ENCODE measurements at places on chromosomes 16 and 17.

DNA sequence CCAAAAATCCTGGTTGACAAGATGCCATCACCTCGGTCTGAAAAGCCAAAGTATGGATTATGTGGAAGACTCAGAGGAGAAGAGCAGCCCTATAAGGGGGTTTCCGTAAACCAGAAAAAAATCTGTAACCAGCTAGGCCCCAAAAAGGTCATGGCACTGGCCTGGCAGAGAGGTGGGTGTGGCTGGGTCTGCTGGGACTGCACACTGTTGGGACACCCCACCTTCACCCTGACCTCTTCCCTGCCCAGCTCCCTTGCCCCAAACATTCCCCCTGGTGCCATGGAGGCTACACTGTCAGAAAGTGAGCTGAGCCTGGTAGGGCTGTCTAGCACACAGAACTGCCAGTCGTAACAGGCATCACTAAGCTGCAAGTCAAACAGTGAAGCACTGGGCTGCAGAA lies 6.5 kb downstream of the SLC47A2 start:
- no peak for DNase-seq

- no peak for DNase-seq
Observed at GRCh38 chr17:29583324-29584248, 5.9 kb downstream of the GIT1 start.

GRCh38 chr17:55210292-55210691 lies 54.5 kb upstream of the HLF start:
- DNase-seq: no peak

DNA sequence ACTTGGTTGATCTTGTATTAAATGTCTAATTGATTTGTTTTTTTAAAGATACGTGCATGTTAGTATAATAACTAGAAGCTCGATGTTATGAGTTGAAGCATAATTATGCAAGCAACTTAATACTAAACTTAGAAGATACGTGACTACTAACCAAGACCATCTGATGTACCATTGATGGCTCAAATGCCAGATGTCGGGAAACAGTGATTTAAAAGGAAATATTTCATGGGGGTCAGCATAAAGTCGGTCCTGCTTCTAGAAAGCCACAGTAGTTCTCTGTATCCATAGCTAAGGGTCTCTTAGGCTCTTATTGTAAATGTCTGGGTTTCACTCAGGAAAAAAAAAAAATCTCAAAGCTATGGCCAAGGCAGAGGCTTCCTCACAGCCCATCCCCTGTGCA lies 61.2 kb upstream of the RBFOX1 start:
- DNase-seq: no peak

- DNase-seq: no peak
Observed at GRCh38 chr17:78537217-78537860, 39.9 kb downstream of the DNAH17 start.

DNA sequence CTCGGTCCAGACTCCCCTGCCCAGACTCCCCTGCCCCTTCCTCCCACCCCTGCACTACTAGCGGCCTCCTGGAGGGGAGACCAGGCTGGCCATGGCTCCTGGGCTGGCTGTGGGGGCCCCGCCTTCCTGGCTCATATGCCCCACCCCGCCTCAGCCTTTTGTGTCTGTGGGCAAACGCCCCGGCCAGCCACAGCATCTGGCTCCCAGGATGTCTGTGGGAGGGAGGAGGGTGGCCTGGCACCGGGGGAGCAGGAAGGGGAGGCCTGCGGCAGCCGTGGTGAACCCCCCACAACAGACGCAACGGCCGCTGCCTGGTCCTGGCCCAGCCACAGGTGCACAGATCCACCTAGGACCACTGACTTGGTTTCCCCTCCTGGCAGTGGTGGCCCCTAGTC lies 32.9 kb downstream of the BAHCC1 start:
- DNase-seq: no peak

DNA sequence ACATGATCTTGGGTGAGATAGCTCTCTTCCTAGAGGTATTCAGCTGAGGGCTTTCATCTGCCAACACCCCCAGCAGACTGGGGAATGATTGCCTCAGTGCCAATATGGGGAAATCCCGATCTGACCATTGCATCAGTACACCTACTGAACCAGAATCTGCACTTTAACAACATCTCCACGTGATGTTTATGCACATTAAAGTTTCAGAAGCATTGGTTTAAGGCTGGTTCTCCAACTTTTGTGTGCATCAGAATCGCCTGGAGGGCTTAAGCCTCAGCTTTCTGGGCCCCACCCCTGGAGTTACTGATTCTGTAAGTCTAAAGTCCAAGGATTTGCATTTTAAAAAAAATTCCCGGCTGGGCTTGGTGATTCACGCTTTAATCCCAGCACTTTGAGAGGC lies 123.6 kb upstream of the MED13 start:
- no peak for DNase-seq

- DNase-seq: no peak
Observed at GRCh38 chr17:81382851-81383250, 12.4 kb upstream of the BAHCC1 start.

GRCh38 chr16:53945996-53946395 lies 242.0 kb downstream of the FTO start:
- DNase-seq: no peak

All from GM12864 (cell line).